LoVo (cell line): ENCODE measurements at places on chromosomes 3 and 15.

GRCh38 chr15:91132079-91132478 is 32.0 kb downstream of the SV2B start:
- no peak for DNase-seq

DNA sequence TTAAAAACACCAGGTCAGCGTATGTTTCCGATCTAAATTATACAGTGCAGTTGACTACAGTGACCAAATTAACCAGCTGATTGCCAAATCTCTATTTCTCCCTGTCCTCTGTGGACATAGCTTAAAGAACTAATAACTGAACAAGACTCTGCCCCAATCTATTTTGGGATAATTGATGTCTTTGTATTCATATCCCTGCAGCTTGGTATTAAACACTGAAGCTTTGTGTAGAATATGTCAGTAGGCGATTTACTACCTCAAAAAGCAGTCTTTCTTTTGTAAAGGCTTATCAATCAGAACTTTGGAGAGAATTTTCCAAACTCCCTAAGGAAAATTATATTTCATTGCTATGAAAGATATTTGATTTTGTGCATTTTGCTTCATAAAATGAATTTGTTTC is 258.2 kb downstream of the SOX2 start:
- DNase-seq: no peak

GRCh38 chr15:44028349-44028748 is 166.7 kb downstream of the FRMD5 start:
- DNase-seq: no peak

DNA sequence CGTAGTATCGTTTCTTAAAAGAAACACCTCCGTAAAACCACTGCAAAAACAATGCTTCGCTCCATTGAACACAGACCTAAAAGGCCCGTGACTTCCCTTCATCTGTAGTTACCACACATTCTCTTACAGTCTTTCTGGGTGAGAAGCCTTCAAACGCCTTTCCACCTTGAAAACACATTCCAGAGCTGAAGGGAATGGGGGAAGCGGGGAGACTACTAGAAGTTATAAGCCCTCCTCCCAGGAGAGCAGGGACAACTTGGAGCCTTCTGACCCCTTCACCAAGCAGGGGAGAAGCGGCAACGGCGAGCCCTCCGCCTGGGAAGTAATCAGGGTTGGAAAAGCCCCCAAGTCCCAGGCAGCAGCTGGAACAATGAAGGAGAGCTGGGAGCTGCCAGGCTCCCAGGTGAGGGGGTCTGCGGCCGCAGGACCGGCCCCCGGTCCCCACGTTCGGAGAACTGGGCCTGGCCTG is 461 bp downstream of the SECISBP2L start:
- DNase-seq: peak; percentile 40

DNA sequence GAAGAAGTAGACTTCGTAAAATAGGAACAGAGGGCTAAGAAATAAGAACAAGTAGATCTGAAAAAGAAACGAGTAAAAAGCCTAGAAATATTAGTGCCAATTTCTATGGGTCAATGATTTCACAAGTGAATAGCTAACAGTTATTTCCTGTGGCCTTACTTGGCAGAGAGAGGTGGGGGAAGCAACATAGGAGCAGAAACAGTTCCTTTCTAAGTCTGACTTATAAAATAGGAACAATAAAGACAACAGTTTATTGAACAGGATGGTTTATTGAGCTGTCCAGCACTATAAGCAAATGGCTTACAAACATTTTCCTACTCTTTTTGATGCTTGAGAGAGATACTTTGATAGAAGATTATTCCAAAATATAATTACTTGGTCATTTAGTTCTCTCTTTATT is 37.9 kb downstream of the AGTR1 start:
- no peak for DNase-seq

DNA sequence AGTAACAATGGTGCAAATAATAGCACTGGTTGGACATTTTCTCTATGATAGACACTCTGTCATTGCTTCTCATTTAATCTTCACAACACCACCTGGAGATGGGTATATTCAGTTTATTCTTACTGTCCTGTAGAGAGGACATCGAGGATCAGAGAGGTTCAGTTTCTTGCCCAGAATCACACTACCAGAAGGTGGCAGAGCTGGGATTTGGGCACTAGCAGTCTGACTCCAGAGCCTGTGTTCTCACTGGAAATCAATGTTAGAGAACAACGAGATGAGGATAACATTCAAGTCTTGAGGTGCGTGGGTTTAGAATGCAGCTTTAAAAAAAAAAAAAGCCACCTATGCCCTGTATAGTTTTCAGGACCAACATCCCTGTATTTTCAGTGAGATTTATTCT is 127.8 kb downstream of the SYNPR start:
- DNase-seq: no peak
